Occipital lobe (tissue), 3 donors: ENCODE measurements at places on chromosomes 2 and 18. TPM values are rescaled to one million over a fixed set of nuclear protein-coding genes. Genes with fewer than 3 reads are reported as not detected.

GRCh38 chr2:174873471-174873870 is 109.2 kb upstream of the CHRNA1 start:
- DNase-seq: no peak

- DNase-seq: no peak
These were observed 429.2 kb downstream of the PID1 start for GRCh38 chr2:228841877-228842276.

GRCh38 chr2:134230885-134231284 is 23.0 kb upstream of the MGAT5 start:
- no peak for DNase-seq

The MOCOS gene
- 0.16 TPM for total RNA-seq

The REG1B gene
- total RNA-seq: not detected

The CFAP221 gene
- 5.6 TPM for total RNA-seq

The CAPN10 gene
- total RNA-seq: 27.1 TPM

The CELF4 gene
- total RNA-seq: 60.7 TPM

DNA sequence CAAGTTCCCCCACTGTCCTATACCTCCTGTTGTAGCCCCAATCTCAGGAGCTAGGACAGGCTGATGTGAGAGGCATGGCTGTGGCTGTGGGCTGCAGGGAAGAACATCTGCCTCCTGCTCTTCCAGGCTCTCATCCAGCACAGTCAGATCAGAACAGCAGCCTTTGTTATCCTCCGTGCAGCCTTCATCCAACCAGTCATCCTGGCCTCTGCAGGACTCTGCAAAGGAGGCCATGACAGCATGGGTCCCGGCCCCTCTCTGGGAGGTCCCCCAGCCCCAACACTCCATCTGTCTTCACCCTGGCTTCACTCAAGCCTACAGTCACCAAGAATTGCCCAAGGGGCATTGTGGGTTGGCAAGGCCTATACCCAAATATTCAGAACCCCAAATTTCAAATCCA is 223.2 kb upstream of the COPS8 start:
- no peak for DNase-seq

DNA sequence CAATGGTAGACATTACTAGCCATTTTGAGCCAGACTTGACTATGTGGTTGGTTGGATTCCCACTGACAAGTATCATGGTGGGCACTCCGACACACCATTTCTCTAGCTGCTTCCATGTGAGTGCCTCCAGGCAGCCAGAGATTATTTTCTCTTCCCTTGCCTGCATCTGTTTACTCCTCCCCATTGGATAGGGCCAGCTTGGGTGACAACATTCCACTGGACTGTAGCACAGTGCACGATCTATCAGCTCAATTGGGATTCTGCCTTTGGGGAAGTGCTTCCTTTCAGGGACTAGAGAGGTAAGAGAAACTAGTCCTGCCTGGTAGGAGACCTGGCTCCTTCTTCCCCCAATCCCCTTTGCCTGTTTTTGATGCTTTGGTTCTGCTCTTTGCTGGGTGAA is 49.0 kb upstream of the MAP4K3 start:
- DNase-seq: no peak

DNA sequence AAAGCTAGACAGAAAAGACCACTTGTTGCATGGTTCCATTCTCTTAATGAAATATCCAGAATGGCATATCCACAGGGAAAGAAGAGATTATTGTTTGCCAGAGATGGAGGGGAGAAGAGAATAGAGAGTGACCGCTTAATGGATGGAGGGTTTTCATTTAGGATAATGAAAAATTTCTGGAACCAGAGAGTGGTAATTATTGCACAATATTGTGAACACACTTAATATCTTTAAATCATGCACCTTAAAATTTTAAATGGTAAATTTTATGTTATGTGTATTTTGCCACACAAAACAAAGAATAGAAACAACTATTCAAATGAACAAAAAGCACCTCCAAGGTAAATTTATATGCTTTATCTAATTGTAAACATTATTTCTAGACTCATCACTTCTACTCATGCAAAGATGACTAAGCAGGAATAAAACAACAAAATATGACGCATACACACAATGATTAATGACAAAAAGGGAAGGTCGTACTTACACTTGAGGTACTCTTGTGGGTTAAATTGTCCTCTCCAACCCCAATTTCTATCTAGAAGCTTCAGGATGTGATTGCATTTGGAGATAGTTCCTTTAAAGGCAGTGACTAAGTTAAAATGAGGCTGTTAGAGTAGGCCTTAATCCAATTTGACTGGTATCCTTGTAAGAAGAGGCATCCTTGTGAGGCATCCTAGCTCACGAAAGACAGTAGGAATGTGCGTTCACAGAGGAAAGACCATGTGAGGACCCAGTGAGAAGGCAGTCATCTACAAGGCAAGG is 18.7 kb upstream of the DHRS9 start:
- no peak for DNase-seq

GRCh38 chr18:48193521-48194492 is 215.4 kb downstream of the ZBTB7C start:
- peak; percentile 3 for DNase-seq

The CERKL gene
- total RNA-seq: 1.1 TPM

The KIF3C gene
- total RNA-seq: 94.2 TPM

DNA sequence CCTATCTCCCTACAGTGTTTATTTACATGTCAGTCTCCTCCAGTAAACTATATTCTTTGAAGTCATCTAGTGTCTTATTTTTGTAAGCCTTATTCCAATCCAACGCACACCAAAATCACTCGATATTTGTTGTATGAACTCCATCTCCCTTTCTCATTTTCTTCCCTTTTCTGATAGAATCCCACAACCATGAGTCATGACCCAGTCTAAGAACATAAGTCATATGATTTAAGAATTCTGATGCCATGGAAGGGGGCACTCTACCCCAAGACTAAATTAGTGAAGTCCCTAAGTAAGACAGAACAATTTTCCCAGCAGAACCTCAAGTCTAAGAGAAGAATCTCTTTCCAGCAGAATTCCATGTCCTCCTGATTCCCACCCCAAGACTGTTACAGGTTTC is 5.4 kb downstream of the CHMP3 start:
- DNase-seq: no peak

DNA sequence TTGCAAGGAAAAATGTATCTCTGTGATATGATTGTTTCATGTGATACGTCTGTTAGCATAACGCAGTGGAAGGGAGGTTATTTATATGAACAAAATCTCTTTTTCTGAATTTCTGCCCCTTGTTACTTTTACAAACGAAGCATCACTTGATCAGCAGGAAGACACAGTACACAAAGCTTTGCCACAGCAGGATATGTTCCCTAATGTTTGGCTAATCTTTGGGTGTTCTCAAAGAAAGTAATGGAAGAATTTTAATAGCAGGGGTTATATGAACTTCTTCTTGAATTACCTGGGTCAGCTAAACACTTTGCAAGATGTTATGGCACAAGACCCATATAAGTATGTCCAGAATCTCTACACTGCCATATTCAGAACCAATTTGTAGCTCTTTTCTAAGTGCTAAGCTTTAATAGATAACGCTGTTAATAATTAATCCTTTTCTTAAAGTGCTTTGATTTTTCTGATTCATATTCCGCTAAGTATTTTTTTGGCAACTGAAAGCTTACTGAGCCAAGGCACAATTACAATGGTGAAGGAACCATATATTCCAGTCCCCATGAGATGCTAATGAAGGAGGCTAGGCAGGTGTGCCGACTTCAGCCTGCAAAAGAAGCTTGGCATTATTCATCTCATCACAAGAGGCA is 33.2 kb upstream of the TRIB2 start:
- DNase-seq: no peak

The IL18RAP gene
- total RNA-seq: 0.16 TPM

The DPP10 gene
- total RNA-seq: 76.7 TPM

The RAX gene
- not detected for total RNA-seq

GRCh38 chr2:239381709-239382134 is 19.1 kb downstream of the HDAC4 start:
- DNase-seq: no peak

GRCh38 chr18:75455249-75456198 is 28.0 kb upstream of the SMIM21 start:
- no peak for DNase-seq
